ENCODE measurements at places on chromosomes 7 and 10.

- DNase-seq = no peak
Measured at GRCh38 chr7:134623193-134623592, 23.5 kb upstream of the BPGM start.

- no peak for DNase-seq
Measured at GRCh38 chr10:36779238-36779846, 346.1 kb upstream of the ANKRD30A start.

DNA sequence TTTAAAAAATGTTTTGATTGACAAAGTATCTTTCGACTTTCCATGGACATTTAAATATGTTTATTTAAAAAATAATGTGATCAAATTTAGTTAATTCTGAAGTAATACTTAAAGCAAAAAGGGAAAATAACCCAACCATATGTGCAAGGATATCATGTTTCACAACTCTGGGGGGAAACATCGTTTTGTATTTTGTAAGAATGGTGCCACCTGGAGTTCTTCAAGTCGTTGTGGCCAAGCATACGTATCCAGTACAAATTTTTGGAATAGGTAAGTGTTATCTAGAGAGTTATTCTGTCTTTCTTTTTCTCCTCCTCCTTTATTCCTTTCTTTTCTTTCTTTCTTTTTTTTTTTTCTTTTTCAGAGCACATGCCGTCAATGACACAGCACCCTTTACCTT, 176.2 kb upstream of the CSTF2T start:
- DNase-seq = no peak

DNA sequence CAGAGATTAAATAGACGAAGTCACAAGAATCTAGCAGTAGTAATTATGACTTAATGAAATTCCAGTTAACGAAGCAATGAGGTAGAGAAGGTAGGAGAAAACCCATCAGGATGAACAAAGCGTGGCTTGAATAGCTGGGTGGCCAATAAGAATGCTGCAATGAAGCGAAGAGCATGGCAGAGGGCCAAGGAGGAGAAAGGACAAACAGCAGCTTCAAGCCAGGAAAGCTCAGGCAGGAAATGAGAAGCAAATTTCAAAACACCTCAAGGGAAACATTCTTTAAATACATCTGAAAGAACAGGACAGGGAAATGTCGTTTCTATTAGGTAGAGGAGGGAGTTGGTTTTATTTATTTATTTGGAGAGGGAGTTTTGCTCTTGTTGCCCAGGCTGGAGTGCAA, 122.5 kb downstream of the KIAA1217 start:
- DNase-seq = no peak

DNA sequence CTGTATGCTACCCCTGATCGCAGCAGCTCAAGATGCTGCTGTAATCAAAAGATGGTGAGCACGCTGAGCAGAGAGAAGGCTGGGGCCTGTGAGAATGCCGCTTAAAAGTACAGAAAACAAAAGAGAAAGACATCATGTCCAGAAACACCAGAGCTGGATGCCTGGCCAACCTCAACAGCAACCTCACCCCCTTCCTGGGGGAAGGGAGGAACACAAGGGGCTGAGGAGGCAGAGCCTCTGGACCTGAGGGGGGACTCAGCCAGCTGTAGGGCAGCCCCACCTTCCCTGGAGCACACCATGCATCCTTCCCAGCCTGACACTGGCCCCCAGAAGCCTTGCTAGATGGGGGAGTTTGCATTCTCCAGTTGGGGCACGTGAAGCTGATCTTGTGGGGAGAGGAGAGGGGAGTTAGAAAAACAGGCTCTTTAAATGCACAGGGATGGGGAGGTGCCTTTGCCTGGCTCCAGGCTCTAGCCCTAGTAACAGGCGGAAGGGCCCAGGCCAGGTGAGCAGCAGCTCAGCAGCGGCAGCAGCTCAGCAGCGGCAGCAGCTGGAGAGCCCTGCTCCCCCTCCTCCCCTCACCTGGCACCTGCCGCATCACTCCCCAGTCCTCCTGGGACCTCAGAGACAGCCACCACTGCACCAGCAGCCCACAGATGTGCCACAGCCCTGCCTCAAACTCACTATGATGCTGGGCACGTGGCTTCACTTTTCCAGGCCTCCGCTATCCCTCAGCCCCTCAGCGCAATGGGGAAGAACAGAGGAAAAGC, 156.3 kb downstream of the NEURL1 start:
- DNase-seq = no peak

GRCh38 chr7:5396542-5396941, 27.1 kb downstream of the TNRC18 start:
- no peak for DNase-seq

GRCh38 chr7:134710854-134711624, 64.4 kb downstream of the BPGM start:
- no peak for DNase-seq

DNA sequence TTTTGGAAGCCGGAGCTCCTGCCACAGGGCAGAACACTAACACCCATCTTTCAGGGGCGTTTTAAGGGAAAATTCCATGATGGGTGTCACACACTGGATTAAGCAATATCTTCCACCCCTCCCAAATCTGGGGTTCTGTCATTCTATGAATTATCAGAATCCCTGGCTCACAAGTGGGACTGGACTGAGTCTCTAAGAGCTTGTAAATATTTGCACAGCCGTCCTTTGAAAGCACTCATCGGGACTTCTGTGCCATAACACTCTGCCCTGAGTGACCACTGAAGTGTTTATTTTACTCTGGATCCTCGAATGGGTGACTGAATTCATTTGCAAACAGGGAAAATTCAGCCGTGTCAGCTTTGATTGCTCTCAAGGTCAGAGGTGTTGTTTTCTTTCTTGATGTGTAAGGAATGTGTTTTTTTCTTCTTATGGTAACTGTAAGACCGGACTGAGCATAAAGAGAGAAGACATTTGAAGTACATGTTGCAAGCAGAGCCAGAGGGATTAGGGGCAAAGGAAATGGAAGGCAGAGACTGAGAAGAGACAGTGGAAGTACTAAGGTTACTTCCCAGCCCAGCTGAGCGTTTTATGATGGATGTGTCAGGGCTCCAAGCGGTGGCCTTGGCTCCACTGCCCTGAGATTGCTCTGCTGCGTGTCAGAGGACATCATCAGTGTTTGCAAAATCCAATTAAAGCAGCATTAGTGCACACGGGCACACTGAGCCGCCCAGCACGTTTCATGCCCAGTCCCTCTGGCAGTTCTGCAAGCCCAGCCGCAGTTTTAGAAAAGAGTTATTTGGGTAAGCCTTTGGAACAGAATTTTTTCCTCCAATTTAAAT, 17.7 kb upstream of the GTPBP4 start:
- no peak for DNase-seq

GRCh38 chr10:33067481-33067880, 109.5 kb upstream of the ITGB1 start:
- DNase-seq = no peak

DNA sequence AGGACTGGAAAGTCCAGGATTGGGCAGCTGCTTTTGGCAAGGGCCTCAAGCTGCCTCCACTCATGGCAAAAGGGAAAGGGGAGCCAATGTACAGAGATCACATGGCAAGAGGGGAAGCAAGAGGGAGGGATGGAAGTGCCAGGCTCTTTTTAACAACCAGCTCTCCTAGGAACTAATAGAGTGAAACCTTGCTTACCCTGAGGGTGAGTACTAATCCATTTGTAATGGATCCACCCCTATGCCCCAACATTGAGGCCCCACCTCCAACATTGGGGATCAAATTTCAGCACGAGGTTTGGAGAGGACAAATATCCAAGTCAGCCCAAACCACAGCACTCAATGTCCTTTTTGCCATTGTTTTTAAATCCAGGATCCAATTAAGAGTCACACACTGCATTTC, 12.5 kb downstream of the HABP2 start:
- no peak for DNase-seq

- DNase-seq = no peak
Measured at GRCh38 chr7:41339913-41340676, 362.8 kb downstream of the INHBA start.

DNA sequence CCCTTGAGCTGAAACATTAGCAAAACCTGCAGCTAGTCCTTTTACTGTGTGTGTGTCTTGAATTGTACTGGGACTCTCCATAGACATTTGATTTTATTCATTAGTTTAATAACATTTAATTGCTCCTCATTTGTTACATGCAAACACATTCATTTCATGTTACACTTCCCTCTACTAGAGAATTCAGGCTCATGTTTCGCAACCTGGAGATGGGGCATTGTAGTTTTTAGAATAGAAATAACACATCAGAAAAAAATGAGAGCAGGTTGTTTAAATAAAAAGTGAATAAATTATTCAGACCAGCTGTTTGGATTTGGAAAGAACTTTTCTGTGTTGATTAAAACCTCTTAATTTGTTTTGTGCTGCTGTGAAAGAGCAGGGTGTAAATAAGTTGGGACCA, 243.9 kb downstream of the ETV1 start:
- no peak for DNase-seq

GRCh38 chr7:134355927-134356326, 39.2 kb upstream of the SLC35B4 start:
- DNase-seq = no peak

DNA sequence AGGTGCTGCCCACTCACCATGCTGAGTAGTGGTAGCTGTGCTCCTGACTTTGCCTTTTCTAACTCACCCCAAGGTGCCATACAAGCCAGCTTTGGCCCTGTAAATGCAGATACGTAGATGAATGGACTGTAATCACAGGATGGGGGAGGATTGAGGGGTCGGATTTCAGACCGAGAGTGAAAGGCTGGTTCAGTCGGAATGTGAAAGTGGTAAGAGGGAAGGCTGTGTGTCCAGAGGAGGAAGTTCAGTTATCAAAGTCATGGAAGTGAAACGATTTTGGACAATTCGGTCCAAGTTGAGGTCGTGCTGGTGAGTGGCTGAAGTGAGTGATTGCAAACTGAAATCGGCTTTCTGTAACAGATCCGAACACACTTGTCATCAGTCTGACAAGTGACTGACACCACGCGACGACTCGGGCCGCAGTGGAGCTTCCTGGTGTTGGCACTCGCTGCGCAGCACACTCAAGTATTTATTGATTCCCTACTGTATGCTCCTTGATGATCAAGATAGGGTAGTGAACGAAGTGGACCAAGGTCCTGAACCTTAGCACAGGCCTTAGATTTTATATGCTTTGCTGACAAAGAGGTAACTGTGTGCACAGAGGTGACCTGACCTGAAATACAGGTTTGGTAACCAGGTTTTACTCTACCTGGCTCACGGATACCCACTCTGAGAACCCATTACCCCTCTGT, 10.5 kb downstream of the ZNF282 start:
- no peak for DNase-seq
